Dorsolateral prefrontal cortex (tissue), 122 donors: ENCODE measurements at places on chromosomes 4 and X.

DNA sequence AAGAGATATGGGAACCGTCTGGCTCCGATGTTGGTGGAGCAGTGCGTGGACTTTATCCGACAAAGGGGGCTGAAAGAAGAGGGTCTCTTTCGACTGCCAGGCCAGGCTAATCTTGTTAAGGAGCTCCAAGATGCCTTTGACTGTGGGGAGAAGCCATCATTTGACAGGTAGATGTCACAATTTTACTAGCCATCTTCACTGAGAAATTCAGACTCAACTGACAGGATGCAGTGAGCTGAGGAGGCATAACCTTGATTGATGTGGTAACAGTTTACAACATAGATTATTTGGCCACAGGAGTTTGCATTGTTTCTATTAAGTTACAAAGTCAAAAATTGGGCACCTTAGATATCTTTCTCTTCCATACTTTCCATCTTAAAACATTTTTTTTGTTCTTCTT is 417.7 kb downstream of the MAPK10 start:
- no peak for DNase-seq

- DNase-seq: no peak
Measured at GRCh38 chr4:185717377-185717741, 94.6 kb downstream of the SORBS2 start.

- no peak for DNase-seq
Measured at GRCh38 chr4:169675825-169676224, 55.4 kb downstream of the CLCN3 start.

DNA sequence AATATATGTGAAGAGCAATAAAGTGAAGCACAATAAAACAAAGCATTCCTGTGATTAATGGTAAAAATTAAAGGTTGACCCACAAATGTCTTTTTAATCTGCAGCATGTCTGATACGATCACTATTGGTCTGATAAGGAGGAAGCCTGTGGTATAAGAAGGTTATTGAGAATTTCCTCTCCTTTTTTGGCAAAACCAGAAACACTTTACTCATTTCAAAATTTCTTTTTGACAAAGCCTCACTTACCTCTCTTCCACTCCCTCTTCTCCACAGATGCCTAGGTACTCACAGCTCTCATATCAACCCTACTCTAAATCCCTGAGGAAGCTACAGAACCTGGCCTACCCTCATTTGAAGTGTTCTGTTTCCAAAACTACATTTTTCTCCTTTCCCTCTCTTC is 56.1 kb downstream of the TSPAN5 start:
- no peak for DNase-seq

- DNase-seq: no peak
Measured at GRCh38 chr4:184142121-184143000, 75.3 kb downstream of the ENPP6 start.

- no peak for DNase-seq
Measured at GRCh38 chr4:111506706-111507105, 638.5 kb upstream of the FAM241A start.
